ENCODE measurements at places on chromosomes 7 and 10.

- no peak for DNase-seq
Measured at GRCh38 chr7:137343281-137343841, at the start of gene PTN. Gene PTN, minus strand, starts transcription at chr7:137343733. Its CDS starts 88,760 bp downstream, at chr7:137254973.

DNA sequence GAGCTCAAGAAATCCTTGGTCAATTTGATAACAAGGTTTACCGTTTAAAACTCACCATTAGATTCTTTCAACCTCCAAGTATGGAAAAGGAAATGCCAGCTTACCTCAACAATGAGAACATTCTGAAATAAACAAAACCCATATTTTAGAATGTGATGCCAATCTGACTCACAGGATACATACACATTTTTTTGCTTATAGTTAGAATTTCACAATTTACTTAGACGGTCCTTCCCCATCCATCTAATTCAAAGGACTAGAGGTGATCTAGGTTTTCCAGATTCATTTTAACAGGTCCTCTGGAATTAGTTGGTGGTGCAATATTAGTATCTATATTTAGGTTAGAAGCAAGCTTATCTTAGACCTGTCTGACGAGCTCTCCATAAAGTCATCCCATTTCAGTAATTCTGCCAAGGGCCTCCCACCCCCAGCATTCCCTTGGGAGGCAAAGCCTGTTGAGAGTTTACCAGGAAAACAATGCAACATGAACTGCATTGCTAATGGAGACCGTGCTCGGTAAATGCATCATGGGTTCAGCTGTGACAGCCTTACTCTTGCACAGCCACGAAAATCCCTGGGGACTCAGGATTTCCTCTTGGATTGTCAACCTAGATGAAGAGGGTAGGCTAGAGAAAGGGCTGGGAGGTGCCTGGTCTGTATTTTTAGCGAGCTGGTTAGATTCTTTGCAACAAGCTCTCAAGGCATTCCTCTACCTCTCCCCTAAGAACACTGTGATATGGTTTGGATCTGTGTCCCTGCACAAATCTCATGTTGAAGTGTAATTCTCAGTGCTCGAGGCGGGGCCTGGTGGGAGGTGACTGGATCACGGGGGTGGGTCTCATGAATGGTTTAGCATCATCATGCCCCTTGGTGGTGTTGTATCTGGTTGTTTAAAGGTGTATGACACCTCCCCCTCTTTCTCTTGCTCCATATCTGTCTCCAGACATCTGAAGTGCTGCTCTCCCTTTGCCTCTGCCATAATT lies 93.8 kb downstream of the PRTFDC1 start:
- no peak for DNase-seq

DNA sequence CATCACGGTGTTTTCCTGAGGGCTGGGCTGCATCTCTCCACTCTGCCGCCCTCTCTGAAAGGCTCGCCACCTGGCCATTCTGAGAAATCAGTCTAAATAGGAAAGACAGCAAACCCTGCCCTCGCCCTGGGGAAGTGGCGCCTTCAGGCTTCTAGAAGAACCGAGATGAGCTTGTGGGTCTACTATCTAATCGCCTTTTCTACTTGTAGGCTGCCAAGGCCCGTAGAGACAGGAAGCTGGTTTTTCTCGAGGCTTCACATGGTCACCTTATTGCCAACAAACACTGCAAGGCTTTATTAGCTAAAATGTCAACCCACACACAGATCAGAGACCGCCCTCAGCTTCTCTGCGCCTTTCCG lies 21.4 kb downstream of the LAT2 start:
- DNase-seq: no peak

DNA sequence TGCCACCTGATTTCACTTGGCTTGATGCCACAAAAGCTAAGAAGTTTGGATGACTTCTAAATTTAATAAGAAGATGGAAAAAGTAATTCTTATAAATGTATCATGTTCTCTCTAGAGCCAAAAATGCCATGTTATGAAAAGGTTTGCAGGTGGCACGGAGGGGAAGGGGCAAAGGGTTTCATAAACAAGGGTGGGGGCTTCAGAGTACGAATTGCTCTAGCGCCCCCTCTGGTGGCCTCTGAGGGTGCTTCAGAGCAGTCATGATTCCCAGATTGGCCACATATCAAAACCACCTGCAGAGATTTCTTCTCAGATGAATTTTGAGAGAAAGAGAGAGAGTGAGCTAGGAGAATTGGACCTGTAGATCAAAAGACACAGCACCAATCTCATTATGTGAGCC lies 208.6 kb upstream of the YAE1 start:
- DNase-seq: no peak

GRCh38 chr7:110568388-110568787 lies 522.5 kb upstream of the LRRN3 start:
- DNase-seq: no peak

DNA sequence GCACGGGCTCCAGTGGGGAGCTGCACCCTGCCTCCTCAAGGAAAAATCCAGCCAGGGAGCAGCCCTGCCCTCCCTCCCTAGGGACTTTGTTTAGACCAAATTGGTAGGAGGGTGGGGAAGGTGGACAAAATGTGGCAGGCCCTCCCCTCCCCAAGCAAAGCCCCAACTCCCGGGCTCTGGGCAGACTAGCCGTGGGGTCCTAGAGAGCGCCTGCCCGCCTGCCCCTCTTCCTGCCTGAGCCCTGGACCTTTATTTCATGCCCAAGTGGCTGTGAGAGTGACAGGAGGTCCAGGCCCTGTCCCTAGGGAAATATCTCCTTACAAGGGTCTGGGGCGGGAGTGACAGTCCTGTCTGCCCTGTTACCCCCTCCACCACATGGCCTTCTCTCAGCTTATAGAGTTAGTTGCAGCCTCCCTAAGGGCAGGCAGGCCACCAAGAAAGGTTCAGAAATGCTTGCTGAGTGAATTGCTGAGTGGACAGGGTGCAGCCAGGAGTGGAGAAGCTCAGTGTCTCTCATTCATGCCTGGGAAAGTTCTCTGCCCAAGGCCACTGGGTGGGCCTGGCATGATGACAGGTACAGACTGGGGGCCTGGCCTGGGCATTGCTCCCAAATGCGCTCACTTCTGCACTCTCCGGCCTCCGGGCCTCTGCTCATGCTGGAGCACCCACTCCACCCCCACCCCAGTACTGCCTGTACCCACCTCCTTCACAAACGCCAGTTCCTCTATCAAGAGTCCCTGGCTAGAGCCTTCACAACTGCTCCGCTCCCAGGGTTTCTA lies 25.2 kb downstream of the DNAJB12 start:
- peak; percentile 35 for DNase-seq

DNA sequence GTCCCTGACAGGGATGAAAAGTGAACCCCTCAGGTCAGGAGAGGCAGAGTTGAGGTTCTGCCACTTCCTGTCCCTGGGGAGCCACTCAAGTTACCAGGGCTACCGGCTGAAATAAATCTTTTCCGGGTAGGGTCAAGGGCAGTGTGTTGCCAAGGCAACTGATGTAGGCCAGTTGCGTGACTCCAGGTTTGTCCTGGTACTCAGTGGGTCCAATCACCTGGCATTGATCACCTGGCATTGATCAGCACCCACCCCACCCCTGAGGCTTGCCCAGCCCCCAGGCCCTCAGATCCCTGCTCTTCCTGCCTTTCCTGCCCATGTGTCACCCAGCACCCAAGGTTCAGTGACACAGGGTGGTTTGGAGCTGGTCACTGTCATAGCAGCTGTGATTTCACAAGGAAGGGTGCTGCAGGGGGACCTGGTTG lies 5.9 kb downstream of the SAP25 start:
- DNase-seq: no peak

DNA sequence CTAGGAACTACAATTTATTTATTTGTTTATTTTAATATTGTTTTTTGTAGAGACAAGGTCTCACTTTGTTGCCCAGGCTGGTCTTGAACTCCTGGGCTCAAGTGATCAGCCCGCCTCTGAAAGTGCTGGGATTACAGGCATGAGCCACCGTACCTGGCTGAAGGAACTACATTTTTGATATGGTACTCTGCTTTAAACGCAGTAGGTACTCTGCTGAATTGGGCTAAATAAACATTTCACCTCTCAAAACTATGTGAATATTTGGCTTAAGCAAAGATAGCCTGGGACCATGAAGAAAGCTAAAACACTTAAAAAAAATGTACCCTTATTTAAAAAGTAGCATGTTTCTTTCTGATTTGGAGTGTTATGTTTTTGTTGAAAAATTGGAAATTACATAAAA lies 138.2 kb downstream of the ADK start:
- no peak for DNase-seq

DNA sequence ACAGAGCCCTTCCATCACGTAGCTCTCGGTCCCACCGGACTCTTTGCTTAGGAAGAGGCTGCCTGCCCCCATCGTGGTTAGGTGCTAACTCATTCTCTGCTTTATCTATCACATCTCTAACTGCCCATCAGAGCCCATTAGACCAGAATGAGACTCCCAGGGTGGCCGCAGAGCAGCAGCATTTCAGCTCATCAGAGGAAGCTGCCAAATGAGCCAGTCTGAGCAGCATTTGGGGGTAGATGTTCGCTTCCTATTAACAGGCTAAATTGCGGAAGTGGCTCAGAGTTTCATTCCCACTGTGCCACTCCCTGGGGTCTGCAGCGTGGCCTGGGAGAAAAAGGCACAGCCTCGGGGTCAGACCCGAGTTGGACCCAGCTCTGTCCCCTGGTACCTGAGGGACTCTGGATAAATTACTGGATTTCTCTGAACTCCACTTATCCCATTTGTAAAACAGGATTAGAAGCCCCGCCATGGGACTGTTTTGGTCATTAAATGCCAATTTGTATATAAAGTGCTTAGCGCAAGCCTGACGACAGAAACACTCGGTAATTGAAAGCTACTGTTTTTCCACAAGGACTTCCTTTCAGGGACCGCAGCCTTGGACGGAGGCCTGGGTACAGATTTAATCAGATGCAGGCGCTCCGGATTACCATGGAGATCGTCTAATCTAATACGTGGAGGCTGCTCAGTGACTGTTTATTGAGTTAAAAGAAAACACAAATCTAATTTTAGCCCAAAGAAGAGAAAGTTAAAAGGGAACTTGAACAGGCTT lies 73.8 kb upstream of the PRLHR start:
- DNase-seq: no peak

- no peak for DNase-seq
Measured at GRCh38 chr10:93098816-93099215, 25.1 kb downstream of the CYP26A1 start.

- DNase-seq: no peak
Measured at GRCh38 chr7:47763063-47763974, 181.4 kb upstream of the TNS3 start.

DNA sequence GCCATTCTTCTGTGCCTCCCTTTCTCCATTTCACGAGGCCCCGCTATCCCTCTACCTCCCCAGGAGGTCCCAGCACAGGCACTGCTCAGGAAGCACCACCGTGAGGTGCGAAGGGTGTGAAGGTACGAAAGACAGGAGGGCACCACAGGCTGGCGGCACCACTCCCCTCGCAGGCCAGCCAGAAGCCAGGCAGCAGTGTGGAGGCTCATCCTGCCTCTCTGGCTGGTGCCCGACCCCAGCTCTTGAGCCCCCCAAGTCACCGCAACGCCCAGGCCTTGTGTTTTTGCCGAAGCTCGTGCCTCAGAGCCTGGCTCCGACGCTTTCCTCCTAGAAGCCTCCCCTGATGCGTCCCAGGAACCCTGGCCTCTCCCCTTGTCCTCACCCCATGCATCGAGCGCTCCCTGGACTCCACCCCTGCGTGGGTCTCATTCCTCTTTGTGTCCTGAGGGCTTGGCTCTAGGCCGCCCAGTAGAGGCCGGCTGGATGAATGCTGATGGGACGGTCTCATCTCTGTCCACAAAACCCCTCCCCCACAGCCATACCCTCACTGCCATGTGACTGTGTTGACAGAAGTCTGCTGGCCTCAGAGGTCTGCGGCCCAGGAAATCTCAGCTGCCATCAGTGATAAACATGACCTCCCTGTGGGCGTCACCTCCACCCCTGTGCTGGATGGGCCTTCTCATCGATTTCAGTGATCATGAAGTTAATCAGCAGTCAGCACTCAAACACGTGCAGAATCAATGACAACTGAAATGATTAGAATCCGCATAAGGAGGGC lies 19.3 kb downstream of the BRI3 start:
- DNase-seq: no peak

DNA sequence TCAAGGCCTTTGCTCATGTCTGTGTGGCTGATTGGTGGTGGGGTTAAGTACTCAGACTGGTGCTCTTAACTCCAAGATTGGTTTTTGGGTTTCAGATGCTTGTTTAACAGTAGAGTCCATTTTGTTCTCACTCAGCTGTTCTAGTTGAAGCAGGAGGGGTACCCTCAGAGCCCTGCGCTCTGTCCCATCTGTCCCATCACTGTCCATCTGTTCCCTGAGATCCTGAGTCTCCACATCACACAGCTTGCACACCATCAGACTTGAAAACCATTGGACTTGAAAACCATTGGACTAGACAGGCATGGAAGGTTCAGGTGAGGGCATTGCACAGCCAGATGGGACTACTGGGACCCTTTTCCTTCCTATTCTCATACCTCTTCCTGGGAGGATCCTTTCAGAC lies 39.3 kb downstream of the TMEM178B start:
- DNase-seq: no peak

- no peak for DNase-seq
Measured at GRCh38 chr10:132690401-132690800, 95.5 kb downstream of the NKX6-2 start.

GRCh38 chr10:78856421-78856820 lies 212.3 kb upstream of the ZMIZ1 start:
- DNase-seq: no peak

DNA sequence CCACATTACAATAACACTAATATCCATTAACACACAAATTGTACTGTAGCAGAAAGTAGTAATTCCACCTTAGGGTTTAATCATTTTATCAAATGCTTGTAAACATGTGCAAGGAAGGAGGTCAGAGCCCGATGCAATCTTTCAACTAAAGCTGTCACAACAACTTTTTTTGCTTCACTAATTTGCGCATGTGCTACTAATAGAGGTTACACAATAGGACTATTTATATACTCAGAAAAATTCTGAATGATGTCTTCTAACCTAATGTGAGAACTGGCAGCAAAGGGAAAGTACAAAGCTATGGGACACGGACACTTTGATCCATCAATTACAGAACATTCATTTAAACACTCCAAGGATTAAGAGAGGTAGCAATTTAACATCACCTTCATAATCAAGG lies 244.4 kb downstream of the CHCHD3 start:
- DNase-seq: no peak

DNA sequence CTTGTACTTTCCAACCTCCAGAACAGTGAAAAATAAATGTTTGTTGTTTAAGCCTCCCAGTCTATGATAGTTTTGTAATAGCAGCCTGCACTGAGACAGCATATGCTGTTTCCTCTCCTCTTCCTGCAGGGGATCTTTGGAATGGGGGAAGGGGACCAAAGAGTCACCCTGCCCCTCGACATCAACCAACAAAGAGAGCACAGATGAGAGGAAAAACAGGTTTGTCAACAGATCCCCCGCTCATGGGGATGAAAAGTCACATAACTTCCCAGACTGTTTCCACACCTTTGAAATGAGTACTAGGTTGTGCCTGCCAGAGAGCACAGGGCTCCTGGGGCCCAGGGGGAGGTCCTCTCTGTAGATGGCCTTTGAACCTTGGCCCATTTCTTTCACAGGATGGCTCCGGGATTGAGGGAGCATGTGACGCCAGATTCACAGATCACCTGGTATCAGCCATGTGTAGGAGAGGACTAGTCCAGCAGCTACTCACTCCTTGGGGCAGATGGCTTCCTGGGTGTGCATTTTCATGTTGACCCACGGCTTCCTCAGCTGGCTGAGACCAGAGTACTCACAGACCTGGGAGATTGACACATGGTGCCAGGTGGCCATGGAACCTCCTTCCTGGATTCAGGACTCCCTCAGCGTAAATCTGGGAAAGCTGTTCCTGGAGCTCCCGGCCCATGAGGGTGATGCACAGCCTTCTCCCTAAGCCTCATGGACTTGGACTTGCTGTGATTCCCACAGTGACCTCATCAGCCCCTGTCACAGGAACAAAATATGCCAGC lies 125.6 kb downstream of the CXCL12 start:
- no peak for DNase-seq
